ENCODE measurements at places on chromosomes 12 and 14. TPM values are rescaled to one million over a fixed set of nuclear protein-coding genes. Genes with fewer than 3 reads are reported as not detected.

Gene DPPA3
- not detected for total RNA-seq

Gene TBK1
- total RNA-seq = 32.8 TPM

Gene PELI2
- 22.8 TPM for total RNA-seq

Gene OAS2
- 18.6 TPM for total RNA-seq

Gene ADAMTS20
- not detected for total RNA-seq

Measured in aorta (tissue), 5 donors.